ENCODE measurements at places on chromosomes 7 and 10.

GRCh38 chr10:120110196-120110595 is 217.7 kb downstream of the SEC23IP start:
- DNase-seq, result no peak

DNA sequence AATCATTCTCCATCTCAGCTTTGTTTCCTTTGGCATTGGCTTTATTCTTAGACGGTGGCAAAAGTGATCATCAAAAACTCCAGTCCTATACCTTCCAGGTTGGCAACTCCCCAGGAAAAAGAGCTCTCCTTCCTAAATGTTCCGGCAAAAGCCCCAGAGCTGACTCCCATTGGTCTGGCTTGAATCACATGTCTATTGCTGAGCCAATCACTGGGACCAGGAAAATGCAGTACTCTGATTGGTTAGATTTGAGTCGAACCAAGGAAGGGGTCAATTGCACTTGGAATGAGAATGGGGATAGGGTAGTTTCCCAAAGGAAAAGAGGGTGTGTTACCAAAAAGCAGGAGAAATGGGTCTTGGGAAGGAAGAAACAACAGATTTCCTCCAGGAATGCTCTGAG is 22.3 kb downstream of the LEP start:
- no peak for DNase-seq

DNA sequence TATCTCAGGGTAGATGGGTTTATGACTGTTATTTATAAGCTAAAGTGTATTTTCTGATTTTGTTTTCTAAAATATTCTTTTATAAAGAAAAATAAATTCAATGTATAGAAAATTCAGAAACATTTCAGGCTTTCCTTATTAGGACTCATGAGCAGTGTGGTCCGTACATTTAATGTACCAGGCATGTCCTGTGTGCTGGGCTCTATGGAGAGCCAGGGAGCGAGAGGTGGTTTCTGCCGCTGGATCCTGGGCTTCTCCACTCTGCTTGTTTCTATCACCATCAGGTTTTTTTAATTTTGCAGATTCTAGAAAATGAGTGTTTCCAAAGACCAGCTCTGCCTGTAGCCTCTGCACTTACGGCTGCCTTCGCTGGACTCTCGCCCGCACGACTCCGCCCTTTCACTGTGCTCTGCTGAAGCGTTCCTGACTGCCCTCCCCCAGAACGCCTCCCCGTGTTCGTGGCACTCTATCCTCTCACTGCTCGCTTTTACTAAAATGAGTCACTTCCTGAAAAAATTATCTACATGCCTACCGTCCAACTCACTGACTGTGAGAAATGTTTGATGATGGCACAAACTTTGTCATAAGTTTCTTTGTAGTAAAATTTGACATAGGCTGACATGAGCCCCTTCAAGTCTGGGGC is 188.5 kb downstream of the ZMYND11 start:
- peak; percentile 91 for DNase-seq

- peak; percentile 72 for DNase-seq
These were observed 218.0 kb downstream of the BMPER start for GRCh38 chr7:34123316-34123715.

GRCh38 chr7:142956951-142957623 is 5.1 kb downstream of the KEL start:
- DNase-seq, result no peak

GRCh38 chr7:121075952-121076349 is 87.4 kb downstream of the CPED1 start:
- no peak for DNase-seq

GRCh38 chr7:80593869-80594586 is 44.4 kb upstream of the CD36 start:
- DNase-seq, result no peak

- DNase-seq, result no peak
These were observed 9.3 kb upstream of the PRSS1 start for GRCh38 chr7:142739923-142740492.

DNA sequence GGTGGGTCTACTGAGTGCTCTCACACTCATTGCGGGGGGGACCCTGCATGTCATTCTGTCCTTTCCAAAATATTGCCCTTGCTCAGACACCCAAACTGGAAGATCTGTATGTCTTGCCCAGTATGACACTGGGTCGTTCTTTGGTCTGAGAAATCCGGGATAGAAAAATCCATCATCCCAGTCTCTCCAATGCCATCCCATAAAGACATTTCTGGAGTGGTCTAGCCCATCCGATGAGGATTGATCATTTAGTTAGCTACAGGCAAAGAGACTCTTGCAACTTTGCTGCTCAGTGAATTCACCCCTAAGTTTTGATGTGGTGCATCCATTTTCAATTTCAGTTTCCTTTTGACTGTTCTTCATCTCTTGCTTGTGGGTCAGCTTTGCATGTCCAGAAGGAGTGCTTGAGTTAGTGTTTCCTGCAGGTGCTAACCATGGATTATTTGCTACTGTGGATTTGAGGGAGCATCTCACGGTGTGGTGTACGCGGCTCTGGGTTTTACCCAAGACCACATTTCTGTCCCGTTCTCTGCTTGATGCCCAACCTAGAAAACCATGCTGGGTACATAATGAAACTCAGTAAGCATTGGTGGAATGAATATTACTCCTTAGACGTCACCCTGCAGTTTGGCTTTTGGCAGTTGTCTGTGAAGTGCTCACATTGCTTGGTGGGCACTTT is 247.0 kb upstream of the MKI67 start:
- no peak for DNase-seq

DNA sequence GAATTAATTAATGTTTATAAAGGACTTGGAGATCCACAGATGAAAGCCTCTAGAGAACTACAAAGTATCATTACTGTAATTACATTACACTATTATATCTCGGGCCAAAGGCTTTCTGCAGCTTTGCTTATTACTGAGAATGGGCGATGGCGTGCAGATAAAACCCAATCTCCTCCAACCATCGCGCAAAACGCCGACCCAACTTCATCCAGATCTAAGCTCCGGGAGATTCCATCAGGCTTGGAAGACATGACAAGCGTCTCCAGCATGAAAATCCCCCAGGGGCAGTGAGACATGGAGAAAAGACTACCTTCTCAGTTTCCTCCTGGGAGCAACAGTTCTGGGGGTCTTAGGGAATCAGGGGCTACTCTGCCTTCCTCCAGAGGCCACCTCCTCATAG is 42.2 kb upstream of the CUX1 start:
- no peak for DNase-seq

- DNase-seq, result no peak
These were observed 34.5 kb downstream of the FRMD4A start for GRCh38 chr10:14296065-14296709.

DNA sequence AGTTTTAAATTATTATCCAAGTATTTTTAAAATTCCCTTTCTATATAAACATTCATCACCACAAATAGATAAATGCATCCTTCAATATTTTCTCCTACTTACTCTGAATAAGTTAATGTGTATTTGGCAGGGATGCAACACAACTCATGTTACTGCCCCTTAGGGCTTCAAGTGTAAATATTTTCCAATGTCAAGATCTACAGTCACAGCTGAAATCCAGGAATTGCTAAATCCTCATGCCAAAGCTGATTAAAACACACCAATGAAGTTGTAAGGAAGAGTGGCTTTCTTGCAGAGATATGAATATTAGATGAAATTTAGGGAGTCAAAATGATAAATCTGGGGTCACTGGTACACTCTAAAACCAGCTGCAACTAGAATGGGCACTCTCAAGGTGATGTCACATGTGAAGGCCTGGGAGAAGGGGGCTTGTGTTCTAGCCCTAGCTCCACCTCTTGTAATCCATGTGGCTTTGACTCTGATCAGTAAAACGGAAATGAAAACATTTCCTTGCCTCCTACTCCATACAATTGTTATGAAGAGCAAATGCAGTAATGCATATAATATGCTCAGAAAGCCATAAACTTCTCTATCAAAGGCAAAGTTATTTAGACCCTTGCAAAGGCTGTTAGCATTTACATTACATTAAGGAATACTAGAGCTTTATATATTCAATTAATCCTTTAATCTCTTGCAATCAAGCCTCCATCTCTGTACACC is 228.1 kb upstream of the NFE2L3 start:
- no peak for DNase-seq

DNA sequence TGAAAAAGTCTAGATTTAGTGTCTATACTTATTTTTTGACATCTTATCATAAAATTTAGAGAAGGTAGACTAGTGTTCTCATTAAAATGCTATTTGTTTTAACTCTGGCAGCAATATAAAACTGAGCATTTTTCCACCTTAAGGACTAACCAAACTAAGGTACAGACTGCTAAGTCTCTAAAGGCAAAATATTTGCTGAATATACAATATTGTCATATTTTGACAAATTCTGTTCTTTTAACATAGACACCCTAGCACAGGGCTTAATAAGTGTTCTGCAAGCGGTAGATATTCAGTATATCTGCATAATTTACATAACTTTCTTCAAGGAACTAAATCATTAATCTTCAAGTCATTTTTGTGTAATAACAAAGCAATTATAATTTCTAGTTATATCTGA is 8.6 kb downstream of the RTKN2 start:
- DNase-seq, result no peak

DNA sequence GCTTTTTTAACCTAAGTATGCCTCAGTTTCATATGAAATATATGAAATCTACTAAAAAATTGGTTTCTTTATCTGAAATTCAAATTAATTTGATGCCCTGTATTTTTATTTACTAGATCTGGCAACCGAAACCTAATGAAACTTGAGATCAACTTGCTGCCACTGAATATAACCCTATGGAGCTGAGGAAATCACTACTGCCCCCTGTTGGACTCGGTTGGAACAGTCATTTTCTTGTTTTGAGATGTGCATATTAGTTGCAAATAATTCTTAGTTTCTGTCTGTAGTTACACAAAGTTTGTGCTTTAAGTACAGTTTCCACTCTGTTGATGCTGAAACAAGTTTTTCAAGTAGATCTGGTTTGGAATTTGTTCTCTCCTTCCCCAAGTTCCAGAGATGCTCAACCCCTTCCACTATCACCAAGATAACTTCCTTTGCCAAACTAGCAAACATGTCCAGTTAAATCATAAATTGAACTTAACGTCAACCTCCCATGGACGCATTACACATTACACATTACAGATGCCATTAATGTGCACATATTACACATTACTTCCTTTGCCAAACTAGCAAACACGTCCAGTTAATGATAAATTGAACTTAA is 22.2 kb upstream of the EXOC4 start:
- DNase-seq, result peak; percentile 45

DNA sequence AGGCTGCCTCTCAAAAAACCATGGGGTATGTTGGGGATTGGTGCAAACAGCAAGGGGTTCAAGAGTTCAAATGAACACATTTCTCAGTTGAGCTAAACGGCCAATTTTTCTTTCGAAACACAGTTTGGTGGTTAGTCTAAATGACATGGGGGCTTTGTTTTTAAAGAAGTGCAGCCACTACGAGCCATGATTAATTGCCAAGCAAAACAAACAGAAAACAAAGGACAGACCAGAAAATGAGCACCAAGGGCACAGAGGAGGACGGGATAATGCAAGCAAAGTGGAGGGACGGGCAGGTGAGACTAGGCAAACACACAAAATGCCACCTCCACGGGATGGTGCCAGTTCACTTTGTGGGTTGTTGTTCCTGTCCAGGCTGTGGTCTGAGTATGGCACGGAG is 64.5 kb upstream of the PDLIM1 start:
- no peak for DNase-seq

- DNase-seq, result no peak
These were observed 153.5 kb downstream of the ZNF248 start for GRCh38 chr10:37703833-37704382.

DNA sequence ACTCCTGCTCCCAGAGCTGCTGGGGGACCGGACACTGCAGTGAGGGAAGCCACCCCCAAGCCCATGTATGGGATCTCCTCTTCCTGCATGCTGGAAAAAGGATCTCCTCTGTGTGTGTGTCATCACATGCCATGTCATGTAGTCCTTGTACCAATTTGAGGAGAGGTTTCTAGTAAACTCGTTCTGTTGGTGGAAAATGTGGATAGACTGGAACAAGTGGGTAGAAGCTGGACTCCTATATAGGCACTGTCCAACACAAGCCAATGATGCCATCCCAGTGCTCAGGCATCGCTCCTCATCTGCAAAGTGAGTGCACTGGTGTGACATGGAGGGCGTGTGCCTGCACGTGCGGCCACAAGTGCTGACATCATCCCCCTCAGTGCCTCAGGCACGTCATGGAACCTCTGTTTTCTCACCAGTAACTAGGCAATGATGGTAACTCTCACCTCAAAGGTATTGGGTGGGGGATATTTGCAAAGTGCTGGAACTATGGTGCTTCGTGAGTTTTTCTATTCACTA is 19.3 kb downstream of the MYO1G start:
- DNase-seq, result no peak

- DNase-seq, result no peak
These were observed 19.9 kb downstream of the WDR86 start for GRCh38 chr7:151389768-151390597.

GRCh38 chr10:56745490-56745889 is 384.4 kb upstream of the ZWINT start:
- no peak for DNase-seq

DNA sequence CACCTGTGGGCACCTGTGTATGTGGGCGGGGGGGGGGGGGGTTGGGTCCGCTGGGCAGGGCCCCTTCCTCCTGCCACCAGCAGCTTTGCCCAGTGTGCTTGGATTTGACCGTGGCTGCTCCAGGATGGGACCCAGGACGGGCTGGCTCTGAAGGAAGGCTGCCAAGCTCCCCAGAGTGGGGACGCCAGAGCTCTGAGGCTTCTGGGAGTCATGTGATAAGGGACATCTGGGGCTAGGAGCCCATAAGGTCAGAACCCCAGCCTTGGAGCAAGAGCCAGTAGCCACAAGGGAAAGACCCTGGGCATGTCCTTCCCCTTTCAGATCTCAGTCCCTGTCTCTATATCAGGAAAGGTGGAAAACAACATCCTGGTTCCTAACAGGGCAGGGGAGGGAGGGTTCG is 21.8 kb upstream of the AMZ1 start:
- no peak for DNase-seq

DNA sequence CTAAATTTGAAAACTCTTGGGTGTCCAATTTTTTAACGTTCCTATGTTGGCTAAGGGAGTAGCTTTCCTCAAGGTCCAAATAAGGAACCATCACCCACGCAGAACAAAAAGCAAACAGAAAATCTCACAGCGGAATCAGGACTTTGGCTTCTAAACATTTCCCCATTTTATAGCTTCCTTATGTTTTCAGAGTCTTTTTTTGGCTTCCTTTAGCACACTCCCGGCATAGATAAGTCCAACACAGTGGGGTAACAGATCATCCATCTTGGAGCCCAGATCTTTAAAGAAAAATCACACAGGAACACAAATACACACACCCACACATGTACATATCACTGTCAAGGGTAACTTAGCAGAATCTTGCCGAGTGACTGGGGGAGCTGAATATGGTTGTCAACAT is 4.2 kb upstream of the TCF7L2 start:
- no peak for DNase-seq

DNA sequence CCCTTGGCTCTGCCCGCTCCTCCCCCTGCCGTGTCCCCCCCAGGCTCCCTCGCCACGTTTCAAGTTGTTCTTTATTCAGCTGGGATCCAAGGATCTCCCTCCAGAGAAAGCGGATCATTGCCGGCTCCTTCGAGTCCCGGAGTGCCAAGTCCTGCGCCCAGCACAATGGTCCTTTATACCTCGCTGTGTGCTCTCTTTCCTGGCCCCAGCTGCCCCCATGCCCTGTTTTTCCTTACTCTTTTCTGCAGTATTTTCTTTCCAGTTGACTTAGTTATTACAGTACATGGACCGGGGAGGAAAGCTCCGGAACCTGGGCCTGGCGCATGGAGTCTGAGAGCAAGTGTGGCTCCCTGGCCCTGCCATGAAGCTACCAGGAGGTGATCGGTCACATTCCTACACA is 88.1 kb upstream of the KMT2C start:
- DNase-seq, result no peak

Measured in RCC 7860 (cell line).